ENCODE measurements at places on chromosomes 4 and X.

DNA sequence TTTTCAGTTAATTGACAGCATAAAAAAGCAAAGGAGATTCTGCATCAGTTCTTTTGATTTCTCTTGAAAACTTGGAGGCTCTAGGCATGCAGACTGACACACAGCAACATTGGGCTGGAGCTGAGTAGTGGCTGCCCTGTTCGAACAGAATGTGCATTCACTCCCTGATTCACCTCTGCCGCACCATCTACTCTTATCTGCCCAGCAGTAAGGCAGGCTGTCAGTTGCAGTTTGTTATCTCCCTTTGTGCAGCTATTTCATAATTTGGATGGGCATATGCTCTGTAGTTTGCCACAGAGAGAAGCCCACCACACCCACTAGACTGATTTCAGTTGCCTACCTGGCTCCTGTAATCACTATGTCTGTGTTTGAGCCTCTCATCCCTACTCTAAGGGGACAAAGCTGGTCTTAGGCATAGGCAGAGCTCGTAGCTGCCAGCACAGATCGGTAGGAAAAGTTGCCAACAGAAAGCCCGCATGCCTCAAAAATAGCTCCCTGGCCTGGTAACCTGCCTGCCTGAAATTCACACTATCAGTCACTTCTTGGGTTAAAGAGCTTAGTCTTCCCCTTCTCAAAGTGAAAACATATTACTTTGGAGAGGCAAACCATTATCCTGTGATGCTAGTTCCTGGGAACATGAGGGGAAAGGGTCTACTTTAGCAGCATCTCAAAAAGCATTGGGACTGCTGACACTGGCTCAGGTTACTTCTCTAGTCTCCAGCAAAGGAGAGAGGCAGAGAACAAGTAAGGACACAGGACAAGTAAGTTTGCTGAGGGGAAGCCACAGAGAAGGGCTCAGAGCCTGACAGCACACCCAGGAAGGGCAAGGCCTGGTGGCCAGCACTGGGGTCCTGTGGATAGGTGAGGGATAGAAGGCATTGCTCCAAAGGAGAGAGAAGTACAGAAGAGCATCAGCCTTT, 75.9 kb upstream of the TMEM164 start:
- no peak for DNase-seq

DNA sequence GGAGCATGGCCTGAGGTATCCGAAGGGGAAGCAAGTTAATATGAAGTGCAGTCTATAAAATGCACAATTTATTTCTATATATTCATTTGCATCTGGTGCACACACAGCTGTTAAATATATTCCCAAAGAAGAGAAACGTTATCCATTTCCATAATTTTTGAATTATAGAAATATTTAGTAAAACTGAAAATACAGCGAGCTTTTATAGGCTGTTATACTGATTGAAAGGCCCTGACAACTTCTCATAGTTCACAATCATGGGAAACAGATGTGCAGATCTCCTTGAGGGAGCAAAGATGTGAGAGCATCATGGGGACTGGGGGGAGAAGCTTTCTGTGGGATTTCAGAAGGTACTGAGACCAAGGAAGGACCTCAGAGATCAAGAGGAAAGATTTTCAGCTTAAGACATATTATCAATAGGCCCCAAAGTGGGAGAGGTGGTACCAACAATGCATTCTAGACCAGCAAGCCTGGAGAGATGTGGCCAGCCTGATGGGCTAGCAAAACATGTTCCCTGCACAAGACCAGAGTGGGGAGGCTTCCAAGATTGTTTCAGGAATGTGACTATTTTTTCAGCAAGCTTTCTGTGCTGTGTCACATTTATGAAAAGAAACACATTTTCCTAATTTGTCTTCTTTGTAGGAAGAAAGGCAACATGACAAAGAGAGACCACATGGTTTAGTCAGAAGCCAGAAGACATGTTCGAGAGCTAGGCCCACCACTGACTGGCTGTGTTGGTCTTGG, 256.0 kb upstream of the SFRP2 start:
- no peak for DNase-seq

GRCh38 chrX:55486736-55487135, 2.9 kb downstream of the USP51 start:
- no peak for DNase-seq

- DNase-seq: no peak
Observed at GRCh38 chr4:142703694-142704309, 142.3 kb downstream of the INPP4B start.

DNA sequence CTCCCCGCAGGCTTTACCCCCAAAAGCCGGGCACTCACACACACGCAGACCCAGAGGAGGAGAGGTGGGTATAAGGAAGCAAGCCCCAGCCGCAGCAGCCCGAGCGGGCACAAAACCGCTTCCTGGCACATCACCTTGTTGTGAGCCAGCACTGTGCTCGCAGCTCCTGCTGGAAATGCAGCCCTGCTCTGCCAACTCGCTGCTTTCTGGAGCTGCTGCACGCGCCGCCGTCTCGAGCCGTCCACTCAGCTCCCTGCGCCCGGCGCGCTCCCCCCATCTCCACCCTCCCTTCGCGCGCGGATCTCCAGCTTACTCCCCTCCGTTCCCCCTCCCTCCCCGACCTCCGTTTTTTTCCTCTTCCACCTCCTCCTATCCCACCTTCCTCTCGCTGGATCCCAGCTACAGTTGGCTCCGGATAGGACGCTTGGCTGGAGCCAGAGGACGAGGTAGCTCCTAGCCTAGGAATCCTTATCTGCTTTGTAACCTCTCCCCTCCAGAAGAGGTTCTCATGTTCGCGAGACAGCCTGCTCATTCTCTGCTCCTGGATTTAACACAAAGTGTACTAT, at the start of gene SPOCK3:
Gene SPOCK3, minus strand, starts transcription at position 179 of the 566 bp plus-strand sequence.
- DNase-seq: peak; percentile 61

GRCh38 chr4:78481180-78481579, 70.4 kb upstream of the ANXA3 start:
- DNase-seq: no peak

- DNase-seq: no peak
Observed at GRCh38 chrX:102837847-102838246, 99.2 kb upstream of the RAB40AL start.

GRCh38 chr4:88985088-88985773, 71.8 kb downstream of the FAM13A start:
- DNase-seq: peak; percentile 60
